ENCODE measurements at places on chromosomes 5 and 9. TPM values are rescaled to one million over a fixed set of nuclear protein-coding genes. Genes with fewer than 3 reads are reported as not detected.
A peak's percentile ranks its signal among the peaks of the same experiment; 100 is the strongest.

Gene FOXD4L4
- total RNA-seq: 0.77 TPM

Gene PLCXD3
- 2.8 TPM for total RNA-seq

Gene MZB1
- 7.8 TPM for total RNA-seq

Gene GABRB2
- 0.56 TPM for total RNA-seq

GRCh38 chr9:76576344-76576743 is 117.4 kb downstream of the GCNT1 start:
- no peak overlapping the region for H3K4me3 ChIP-seq
- peak; percentile 57 for DNase-seq
- H3K27ac ChIP-seq: peak overlapping the region; percentile 33
- peaks cover 14% of the 10 kb centered on the region for H3K4me1 ChIP-seq

DNA sequence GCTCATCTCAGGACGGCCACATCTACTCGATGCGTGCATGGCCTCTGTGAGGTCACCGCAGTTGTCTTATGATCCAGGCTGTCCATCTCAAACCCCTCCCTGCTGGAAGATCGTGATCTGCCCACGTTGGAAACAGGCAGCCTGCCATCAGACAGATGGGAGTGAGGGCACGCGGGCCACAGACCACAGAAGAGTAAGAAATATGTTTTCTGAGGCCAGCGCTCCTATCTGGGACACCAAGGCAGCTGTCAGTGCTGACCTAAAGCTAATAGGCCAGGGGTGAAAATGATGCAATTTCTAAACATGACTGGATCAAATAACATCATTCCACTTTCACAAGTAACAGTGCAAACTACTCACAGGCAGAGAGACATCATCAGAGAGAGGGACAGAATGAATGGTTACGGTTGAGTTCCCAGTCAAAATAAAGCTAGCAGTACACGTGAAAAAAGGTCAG is 57.1 kb upstream of the CER1 start:
- H3K36me3 ChIP-seq: no peaks in the 10 kb centered on the region
- H3K4me3 ChIP-seq: no peak overlapping the region
- no peaks in the 10 kb centered on the region for H3K4me1 ChIP-seq
- DNase-seq: no peak
- H3K27me3 ChIP-seq: no peaks in the 10 kb centered on the region
- no peak overlapping the region for H3K27ac ChIP-seq

All from lower lobe of right lung (tissue), 2 donors.